ENCODE measurements at places on chromosomes 11 and 22.

DNA sequence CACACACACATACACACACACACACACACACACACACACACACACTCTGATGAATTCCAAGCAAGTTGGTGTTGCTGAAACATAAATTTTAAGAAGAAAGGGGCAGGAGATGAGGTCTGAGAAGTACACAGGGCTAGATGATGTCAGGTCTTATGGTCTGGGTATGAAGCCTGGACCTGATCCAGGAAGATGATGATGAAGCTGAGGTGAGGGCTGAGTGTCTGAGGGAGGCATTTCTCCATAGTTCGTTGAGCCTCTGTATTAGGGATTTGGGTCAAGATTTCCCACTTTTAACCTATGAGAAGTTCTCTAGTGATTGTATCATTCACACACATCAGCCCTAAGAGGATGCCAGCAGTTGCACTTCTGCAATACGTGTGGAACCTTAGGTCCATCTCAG is 32.6 kb downstream of the KREMEN1 start:
- DNase-seq, result no peak

DNA sequence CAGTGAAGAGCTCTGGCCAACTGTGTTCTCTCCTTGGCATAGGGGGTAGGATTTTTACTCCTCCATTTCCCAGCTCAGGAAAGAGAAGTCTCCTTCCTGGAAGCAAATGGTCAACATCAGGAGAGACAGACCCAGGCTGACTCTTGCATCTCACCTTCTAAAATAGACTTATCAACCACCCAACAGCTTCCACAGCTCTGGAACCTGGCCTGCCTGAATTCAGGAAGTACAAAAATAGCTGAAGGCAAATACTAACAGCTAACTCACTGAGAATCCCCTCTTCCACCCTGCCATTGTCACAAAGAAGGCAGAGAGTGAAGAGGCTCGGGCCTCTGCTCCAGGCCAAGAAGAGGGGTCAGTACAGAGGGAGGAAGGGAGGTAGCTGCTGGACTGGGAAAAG is 213.6 kb downstream of the NXPE2 start:
- DNase-seq, result no peak

DNA sequence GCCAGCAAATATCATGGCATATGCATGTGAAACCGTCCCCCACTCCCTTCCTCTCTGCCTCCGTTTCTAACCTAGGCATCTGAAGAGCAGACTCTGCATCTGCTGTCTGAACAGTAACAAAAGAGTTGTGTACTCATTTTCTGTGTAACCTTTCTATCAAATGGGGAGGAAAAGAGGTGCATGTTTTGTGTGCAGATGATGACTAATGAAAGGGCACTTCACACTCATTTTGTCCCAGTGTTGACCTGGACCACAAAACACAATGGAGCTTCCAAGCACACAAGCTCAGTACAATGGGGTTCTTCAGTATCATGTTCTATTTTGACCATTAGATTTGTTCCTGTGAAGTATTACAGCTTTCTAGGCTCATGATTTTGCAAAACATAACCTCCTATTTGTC is 13.0 kb downstream of the JHY start:
- peak; percentile 89 for DNase-seq

GRCh38 chr11:102846292-102846691 is 2.9 kb upstream of the MMP3 start:
- no peak for DNase-seq

- DNase-seq, result no peak
These were observed 22.6 kb downstream of the KCNJ5 start for GRCh38 chr11:128913806-128914205.

DNA sequence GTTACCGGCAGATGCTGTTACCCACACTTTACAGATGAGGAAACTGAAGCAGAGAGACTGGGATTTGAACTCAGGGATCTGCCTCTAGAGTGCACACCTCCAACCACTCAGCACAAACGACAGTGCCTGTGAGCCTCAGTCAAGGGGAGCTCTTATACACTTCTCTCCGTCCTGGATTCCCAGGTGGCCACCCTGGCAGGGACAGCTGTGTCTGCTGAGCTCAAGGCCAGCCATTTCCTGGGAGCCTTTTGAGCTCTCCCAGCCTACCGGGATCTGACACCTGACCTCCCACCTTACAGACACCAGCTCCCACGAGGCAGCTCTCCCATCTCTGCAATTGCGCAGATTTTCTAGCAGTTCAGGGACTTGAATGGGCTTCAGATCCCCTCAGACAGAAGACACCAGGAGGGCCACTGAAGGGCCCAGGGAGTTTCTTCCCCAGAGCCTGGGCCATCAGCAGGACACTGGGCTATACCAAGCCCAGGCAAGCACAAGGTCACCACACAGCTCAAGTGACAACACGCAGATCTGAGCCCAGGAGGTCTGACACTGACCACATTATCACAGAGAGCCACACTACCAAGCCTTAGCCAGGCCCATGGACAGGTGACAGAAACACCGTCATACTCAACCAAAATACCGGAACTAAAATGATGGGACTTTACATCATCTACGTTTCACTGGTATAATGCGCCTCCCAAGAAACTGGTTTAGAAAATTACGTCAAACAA is 17.1 kb downstream of the PDGFB start:
- DNase-seq, result no peak

- DNase-seq, result no peak
These were observed 265.8 kb upstream of the POU2AF2 start for GRCh38 chr11:110979696-110980095.

GRCh38 chr11:118033443-118033842 is 43.4 kb upstream of the TMPRSS4 start:
- no peak for DNase-seq

- DNase-seq, result no peak
These were observed 12.5 kb upstream of the C1QTNF4 start for GRCh38 chr11:47606731-47607130.

GRCh38 chr11:22539821-22540256 is 85.8 kb downstream of the FANCF start:
- DNase-seq, result no peak

DNA sequence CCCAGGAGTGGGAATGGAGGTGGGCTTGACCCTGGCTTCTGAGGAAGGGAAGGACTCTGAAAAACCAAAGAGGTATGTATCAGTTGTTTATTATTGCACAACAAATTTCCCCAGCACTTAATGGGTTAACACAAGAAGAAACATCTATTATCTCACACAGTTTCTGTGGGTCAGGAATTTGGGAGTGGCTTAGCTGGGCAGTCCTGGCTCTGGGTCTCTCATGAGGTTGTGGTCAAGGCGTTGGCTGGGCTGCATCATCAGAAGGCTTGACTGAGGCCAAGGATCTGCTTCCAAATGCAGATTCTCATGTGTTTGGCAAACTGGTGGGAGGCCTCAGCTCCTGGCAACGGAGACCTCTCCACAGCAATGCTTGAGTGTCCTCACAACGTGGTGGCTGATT is 17.5 kb upstream of the SMIM38 start:
- no peak for DNase-seq

- no peak for DNase-seq
These were observed 57.6 kb downstream of the JRKL start for GRCh38 chr11:96447208-96448110.

All from NCI-H1930 (cell line).